Calu3 (cell line): ENCODE measurements at places on chromosomes 11 and 22.

DNA sequence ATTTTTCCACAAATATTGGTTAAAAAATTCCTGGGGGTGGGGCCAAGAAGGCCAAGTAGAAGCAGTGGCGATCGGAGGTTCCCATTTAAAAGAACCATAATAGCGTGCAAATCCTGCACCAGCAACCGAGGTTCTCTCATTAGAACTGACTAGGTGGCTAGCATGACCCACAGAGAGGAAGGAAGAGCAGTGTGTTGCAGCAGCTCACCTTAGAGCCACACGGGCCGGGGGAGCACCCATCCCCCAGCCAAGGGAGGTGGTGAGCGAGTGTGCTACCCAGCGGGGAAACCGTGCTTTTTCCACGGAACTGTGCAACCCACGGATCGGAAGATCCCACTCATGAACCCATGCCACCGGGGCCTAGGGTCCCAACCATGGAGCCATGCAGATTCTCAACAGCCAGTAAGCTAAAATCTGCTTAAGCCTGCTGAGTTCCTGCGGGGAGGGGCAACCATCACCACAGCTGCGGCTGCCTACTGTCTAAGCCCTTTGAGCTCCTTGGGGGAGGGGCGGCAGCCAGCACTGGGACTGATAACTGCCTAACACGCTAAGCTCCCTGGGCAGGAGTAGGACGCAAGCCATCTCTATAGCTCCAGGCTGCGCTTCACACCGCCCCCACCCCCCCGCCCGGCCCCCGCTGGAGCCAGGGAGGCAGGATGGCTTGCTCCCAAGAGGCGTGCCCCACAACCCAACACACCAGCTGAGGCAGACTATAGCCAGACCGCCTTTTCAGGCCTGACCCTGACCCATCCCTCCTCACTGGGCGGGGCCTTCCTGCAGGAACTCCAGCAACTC is 21.0 kb upstream of the HTATIP2 start:
- no peak overlapping the region for H3K27ac ChIP-seq
- H3K4me1 ChIP-seq, result no peaks in the 10 kb centered on the region
- no peaks in the 10 kb centered on the region for H3K36me3 ChIP-seq
- DNase-seq, result no peak
- H3K27me3 ChIP-seq, result peaks cover 91% of the 10 kb centered on the region
- no peak overlapping the region for H3K4me3 ChIP-seq

- no peaks in the 10 kb centered on the region for H3K4me1 ChIP-seq
- no peaks in the 10 kb centered on the region for H3K36me3 ChIP-seq
- H3K4me3 ChIP-seq, result no peak overlapping the region
- no peak overlapping the region for H3K27ac ChIP-seq
- no peaks in the 10 kb centered on the region for H3K27me3 ChIP-seq
Measured at GRCh38 chr11:131581046-131581445, 210.6 kb downstream of the NTM start.

- no peak overlapping the region for H3K4me3 ChIP-seq
- H3K4me1 ChIP-seq, result peaks cover 41% of the 10 kb centered on the region
- no peaks in the 10 kb centered on the region for H3K27me3 ChIP-seq
- H3K36me3 ChIP-seq, result peaks cover 4% of the 10 kb centered on the region
Measured at GRCh38 chr11:77082838-77083565, 16.2 kb downstream of the CAPN5 start.

DNA sequence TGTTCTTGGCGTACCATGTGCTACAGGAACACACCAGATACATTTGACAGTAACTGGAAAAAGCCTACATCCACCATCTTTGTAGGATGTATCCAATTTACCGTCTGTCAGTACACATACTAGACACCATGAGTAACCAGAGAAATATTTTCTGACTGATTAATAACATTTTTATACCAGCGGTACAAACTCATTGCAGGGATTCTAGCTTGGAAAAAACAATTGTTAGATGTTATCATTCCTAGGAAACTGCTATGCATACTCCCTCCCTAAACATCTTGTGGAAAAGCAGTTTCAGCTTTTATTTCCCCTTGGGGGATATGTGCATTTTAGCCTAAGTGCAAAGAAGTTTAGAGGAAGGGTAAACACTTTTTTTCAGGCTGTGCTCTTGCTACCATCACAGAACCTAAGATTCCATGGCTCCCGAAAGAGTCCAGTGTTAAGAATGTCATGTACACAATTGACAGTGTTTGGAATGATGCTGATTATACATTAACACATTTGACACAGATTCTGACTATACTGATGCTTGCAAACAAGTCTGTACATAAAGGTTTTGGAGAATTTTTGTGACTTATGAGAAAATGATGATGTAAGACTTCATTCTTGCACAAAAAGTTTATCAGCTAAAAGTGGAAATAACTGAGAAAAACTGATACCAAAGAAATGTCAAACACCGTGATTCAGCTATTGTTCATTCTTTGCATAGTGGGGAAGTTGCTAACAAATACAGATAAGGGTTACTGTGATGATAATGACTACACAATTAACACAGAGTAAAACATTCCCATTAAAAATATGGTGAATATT is 23.7 kb downstream of the NCF4 start:
- no peak overlapping the region for H3K27ac ChIP-seq
- H3K27me3 ChIP-seq, result peaks cover 58% of the 10 kb centered on the region
- no peaks in the 10 kb centered on the region for H3K4me1 ChIP-seq
- H3K4me3 ChIP-seq, result no peak overlapping the region
- no peaks in the 10 kb centered on the region for H3K36me3 ChIP-seq
- DNase-seq, result no peak

DNA sequence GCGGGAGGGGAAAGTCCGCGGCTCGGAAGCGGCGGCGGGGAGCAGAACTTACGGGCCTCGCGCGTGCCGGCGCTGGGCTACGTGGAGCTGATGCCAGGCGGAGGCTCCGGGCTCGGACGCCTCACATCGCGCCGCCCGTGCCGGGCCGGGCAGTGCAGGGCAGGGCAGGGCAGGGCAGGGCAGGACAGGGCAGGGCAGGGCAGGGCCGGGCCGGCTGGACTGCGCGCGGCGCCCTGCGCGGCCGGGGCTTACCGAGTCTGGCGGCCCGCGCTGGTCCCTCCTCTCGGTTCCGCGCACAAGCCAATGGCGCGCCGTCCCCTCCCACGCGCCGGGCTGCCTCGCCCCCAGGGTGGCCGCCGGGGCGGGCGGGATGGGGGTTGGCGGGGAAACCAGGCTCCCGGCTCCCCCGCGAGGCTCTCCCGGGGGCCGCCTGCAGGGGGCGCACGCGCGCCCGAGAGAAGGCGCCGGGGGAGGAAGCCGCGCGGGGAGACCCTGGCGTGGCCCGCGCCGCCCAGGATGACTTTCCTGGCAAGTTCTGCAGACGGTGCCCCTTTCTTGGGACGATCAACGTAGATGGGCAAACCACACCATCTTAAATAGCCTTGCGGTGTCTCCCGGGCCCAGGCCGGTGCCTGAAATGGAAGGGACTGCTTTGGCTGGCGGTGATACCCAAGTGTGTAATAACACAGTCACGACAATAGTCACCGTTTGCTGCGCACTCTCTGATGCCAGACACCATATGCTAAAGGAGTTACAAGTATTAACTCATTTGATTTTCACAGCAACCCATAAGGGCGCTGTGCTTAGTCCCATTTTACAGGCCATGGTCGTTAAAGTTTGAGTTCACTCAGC is at the start of gene TP53I11:
TSS of gene TP53I11 (minus strand) at position 259 of the 852 bp plus-strand sequence. CDS start 12,548 bp downstream, outside the sequence.
- H3K4me3 ChIP-seq, result peak within 1 kb of the TSS; percentile 67
- H3K4me1 ChIP-seq, result peaks cover 15% of the 10 kb centered on the region
- no peak within 1 kb of the TSS for H3K27ac ChIP-seq
- H3K36me3 ChIP-seq, result peaks cover 11% of the 10 kb centered on the region
- peaks cover 20% of the 10 kb centered on the region for H3K27me3 ChIP-seq

GRCh38 chr11:65616575-65617001 is 1.0 kb downstream of the PCNX3 start:
- peak overlapping the region; percentile 93 for H3K4me3 ChIP-seq
- H3K27me3 ChIP-seq, result no peaks in the 10 kb centered on the region
- peaks cover 22% of the 10 kb centered on the region for H3K4me1 ChIP-seq
- no peak for DNase-seq
- H3K36me3 ChIP-seq, result peaks cover 80% of the 10 kb centered on the region
- peak overlapping the region; percentile 85 for H3K27ac ChIP-seq

DNA sequence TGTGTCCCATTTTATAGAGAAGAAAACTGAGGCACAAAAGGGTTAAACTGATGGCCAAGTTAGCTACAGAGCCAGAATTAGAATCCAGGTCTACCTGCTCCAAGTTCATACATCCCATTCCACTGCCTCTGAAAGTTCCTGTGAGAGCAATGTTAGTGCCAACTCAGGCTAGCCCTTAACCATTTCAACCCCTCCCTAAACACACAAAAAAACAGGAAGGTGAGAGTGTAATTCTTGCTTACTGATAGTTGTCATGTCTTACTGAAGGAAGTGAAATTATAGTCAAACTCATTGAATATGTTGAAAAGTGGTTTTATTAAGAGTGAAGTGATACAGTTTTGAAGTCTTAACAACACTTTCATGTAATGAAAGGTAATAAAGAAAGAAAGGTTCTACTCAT is 2.9 kb upstream of the E2F8 start:
- H3K4me3 ChIP-seq, result no peak overlapping the region
- DNase-seq, result no peak
- H3K27me3 ChIP-seq, result no peaks in the 10 kb centered on the region
- H3K4me1 ChIP-seq, result peaks cover 39% of the 10 kb centered on the region

DNA sequence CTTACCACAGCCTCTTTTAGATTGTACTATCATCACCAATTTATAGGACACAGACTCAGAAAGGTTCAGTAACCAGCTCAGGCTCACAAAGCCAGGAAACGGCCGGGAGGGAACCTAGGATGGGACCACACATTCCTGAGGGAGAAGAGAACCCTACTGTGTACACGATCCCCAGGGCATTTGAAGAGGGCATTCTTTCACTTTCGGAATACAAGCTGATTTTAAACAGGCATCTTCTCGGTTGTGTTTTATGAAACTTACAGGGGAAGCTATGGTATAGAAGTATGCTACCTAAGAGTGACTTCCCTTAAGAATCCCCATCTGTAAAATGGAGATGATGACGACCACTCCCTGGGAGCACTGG is 19.0 kb downstream of the SMCO4 start:
- H3K36me3 ChIP-seq, result no peaks in the 10 kb centered on the region
- no peak for DNase-seq
- peaks cover 29% of the 10 kb centered on the region for H3K4me1 ChIP-seq
- no peaks in the 10 kb centered on the region for H3K27me3 ChIP-seq
- H3K27ac ChIP-seq, result no peak overlapping the region

DNA sequence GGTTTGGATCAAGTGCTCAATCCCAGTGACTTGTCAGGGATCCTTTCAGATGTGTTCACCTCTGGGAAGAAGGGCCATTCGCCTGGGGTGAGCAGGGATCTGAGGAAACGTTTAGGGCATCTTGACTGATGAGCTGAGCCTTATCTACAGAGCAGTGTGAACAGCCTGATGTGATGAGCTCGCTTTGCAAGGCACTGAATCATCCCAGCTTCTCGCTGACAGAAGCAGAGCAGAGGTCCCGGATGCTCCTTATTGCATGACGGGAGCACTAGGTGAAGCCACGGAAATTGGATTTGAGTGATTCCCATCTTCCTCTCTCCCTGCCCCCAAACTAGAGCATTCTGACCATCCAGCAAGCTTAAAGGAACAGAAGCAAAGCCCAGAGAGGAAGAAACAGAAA is 46.5 kb downstream of the SEZ6L start:
- no peak overlapping the region for H3K27ac ChIP-seq
- no peaks in the 10 kb centered on the region for H3K4me1 ChIP-seq
- no peak overlapping the region for H3K4me3 ChIP-seq

GRCh38 chr11:116579031-116579653 is 193.6 kb downstream of the BUD13 start:
- DNase-seq, result no peak
- no peaks in the 10 kb centered on the region for H3K36me3 ChIP-seq
- no peaks in the 10 kb centered on the region for H3K4me1 ChIP-seq
- H3K27me3 ChIP-seq, result peaks cover 75% of the 10 kb centered on the region

GRCh38 chr11:60915248-60915914 is 1.4 kb downstream of the TMEM109 start:
- DNase-seq, result peak; percentile 79
- H3K36me3 ChIP-seq, result peaks cover 20% of the 10 kb centered on the region
- H3K27me3 ChIP-seq, result peaks cover 23% of the 10 kb centered on the region
- peak overlapping the region; percentile 97 for H3K4me3 ChIP-seq
- peak overlapping the region; percentile 30 for H3K27ac ChIP-seq
- H3K4me1 ChIP-seq, result peaks cover 23% of the 10 kb centered on the region

- H3K27ac ChIP-seq, result peak overlapping the region; percentile 48
- peaks cover 45% of the 10 kb centered on the region for H3K36me3 ChIP-seq
- no peaks in the 10 kb centered on the region for H3K27me3 ChIP-seq
- H3K4me1 ChIP-seq, result no peaks in the 10 kb centered on the region
Measured at GRCh38 chr11:83175815-83176214, 17.7 kb upstream of the ANKRD42 start.
